ENCODE measurements at places on chromosomes 1 and 21.

DNA sequence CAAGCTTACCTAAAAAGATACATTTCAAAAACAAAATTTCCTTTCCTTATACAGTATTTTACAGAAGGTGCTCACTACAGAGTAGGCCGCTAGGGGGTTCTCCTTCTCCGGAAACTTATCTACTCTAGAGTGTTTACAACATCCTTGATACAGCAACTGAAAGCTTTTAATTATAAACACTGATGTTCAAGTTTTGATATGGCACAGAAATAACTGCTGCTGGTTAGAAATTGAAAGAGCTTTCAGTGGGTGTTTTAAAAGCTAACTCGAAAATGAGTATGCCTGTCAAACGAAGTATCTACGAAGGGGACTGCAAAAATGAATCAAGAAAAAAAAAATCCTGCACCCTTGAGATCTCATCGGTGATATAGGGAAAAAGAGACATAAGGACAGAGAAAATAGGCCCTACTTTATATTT, 1.0 kb downstream of the YOD1 start:
- DNase-seq = peak; percentile 43

DNA sequence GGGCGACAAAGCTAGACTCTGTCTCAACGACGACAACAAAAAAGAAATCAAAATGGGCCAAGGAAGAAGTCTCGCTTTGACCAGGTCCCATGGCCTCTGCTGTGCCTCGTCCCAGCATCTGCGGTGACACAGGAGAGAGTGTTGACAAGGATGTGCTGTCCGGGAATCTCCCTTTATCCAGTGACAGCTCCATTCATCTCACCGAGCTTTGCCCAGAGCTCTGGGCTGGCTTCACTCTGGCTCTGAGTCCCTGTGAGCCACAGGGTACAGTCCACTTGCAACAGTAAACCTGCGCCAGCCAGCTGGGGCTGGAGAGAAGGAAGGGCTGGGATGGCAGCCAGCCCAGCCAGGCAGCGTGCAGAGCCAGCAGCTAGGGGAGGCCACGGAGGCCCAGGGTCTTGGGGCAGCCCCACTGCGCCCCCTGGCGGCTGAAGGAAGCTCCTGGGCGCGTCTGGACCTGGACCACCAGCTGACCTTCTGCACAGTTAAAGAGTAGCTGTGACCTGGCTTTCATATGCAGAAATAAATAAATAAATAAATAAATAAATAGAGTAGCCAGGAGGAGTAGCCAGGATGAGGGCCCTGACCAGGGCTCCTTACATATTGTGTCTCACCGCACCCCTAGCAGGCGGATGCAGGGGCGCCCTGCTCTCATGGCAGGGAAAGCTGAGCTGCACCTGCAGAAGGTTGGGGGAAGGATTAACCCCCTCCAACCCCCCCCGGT, 29.7 kb downstream of the ENO1 start:
- peak; percentile 96 for DNase-seq

GRCh38 chr1:41242342-41243078, 404 bp upstream of the SCMH1 start:
- DNase-seq = no peak

DNA sequence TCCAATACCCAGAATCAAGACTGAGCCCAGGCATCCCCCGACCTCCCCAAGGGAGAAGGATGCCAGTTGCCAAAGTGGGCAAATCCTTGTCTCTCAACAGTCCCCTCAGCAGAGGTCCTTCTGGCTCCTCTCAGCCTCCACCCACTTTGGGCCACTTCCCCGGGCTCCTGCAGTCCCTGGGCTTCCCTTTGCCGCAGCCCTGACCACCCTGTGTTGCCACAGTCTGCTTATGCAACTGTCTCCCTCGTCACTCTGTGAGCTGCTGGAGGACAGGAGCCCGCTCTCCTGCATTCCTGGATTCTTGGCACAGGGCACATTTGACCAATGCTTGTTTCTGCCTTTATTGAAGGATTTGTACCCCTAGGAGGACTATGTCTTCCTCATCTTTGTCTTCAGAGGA, 2.9 kb upstream of the LRP8 start:
- DNase-seq = no peak

DNA sequence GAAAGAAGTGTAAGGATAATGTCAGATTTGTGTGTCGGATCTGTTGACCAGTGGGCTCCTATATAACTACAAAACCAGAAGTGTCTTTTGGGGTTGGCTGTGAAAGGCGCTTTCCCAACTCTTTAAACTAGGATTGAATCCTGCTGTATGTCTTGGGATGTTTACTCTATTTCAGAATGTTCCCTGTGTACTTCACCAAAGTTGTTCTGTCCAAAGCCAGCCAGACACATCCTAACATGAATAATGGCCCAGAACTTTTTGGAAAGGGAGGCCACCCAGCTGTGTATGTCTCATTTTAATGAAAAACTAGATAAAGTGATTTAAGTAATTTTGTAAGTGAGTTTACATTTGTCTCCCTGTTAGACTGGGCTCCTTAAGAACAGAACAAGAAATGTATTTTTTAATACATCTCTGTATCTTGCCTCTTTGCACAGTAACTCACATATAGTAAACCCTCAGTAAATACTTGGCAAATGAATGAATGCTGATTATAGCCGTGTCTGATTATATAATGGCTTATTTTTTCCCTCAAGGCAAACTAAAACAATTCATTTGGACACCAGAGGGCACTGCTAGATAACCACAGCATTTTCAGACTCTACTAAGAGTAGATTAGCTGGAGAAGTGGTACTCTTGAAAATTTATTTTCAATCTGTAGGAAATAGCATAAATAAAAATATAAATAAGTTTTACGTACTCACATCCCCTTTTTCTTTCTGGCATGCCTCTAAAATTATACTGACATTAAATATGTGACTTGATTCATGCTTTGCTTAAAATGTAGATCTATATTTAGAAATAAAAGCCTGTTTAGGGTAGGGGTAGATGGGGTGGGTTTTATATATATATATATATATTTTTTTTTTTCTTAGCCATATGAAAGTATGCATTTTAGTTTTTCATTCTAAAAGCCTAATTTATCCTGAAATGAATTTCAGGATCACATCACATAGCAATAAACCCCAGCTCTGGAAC, 23.8 kb downstream of the TSEN15 start:
- DNase-seq = peak; percentile 64

GRCh38 chr1:117396074-117396473, 28.8 kb downstream of the MAN1A2 start:
- no peak for DNase-seq

DNA sequence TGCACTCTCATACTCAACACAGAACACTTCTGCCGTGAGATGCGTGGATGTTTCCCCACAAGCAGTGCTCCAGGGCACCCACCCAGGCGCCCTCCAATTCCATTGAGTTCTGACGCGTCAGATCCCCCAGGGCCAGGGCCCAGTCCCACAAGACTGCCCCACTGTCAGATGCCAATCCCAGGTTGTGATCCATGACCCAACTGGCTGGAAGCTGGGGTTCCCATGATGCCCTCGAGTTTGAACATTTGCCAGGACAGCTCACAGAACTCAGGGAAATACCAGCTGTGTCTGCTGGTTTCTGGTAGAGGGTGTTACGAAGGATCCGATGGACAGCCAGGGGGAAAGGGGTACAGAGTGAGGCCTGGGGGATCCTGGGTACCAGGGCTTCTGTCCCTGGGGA, 58.4 kb downstream of the AGPAT3 start:
- DNase-seq = peak; percentile 37

DNA sequence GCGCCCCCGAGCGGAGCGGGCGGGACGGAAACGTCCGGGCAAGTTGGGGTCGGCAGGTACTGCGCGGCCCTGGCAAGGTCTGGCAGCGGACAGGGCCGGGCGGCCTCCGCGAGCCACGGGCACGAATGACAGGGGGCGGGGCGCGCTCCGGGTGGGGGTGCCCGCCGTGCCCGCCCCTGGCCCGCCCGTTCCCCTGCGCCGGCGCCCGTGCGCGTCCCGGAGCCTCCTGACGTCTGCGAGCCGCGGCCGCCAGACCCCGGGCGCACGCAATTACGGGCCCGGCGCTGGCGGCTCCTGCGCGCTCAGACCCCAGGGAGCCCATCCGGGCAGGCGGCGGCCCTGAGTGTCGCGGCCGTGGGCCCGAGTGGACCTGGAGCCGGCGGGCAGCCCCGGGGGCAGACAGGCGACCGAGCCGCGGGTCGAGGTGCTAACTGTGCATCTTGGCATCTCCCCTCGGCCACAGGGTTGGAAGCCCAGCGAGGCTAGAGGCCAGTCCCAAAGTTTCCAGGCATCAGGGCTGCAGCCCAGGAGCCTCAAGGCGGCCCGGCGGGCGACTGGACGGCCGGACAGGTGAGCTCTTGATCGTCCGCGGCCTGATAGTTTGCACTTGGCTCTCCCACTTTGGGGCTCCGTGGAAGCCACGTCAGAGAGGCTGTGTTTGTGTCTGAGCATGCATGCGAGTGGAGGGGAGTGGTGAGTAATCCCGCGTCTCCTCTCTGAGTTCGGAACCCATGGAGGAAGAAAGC, 918 bp downstream of the MIB2 start:
- DNase-seq = peak; percentile 89

DNA sequence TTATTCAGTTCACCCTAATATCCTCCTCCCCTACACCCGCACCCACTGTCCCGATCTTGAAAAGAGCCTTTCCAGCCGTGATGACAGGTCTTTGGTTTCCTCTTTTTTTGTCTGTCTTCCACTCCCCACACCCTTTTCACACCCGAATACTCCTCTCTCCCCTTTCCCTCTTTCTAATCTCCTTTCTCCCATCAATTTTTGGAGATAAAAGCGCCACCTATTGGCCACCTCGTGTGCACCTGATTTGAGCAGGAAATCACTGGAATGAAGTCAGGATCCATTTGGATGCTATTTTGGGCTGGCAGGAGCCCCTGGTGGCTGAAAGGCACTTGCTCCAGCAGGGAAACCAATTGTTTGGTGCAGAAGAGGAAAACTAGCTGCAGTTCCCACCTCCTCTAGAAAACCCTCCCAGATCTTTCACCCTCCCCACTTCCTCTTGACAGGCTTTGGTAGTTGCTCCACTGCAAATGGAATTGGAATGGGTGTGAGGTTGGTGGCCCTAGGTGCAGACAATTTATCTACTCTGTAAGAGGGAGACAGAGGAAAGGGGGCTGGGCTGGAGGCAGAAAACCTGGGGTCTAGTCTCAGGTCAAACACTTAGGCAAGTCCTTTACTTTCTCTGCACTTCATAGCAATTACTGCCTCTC, 8.4 kb downstream of the FOXE3 start:
- peak; percentile 76 for DNase-seq

DNA sequence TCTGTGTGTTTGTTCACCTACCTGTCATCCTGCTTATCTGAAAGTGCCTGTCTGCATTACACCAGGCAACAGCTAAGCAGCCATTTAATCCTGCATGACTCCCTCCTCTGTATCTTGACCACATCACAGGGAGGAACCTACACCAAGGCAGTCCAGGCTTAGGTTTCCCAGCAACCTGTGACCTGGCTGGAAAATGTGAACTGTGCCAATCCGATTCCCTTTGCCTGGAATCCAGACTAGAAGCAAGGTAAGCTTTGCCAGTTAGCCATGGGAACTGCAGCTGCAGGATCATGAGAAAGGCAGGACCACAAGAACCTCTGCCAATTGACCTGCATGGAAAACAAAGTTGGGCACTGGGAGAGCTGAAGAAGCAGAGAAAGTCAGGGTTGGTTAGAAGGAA, 6.3 kb upstream of the ATP1B1 start:
- DNase-seq = no peak

DNA sequence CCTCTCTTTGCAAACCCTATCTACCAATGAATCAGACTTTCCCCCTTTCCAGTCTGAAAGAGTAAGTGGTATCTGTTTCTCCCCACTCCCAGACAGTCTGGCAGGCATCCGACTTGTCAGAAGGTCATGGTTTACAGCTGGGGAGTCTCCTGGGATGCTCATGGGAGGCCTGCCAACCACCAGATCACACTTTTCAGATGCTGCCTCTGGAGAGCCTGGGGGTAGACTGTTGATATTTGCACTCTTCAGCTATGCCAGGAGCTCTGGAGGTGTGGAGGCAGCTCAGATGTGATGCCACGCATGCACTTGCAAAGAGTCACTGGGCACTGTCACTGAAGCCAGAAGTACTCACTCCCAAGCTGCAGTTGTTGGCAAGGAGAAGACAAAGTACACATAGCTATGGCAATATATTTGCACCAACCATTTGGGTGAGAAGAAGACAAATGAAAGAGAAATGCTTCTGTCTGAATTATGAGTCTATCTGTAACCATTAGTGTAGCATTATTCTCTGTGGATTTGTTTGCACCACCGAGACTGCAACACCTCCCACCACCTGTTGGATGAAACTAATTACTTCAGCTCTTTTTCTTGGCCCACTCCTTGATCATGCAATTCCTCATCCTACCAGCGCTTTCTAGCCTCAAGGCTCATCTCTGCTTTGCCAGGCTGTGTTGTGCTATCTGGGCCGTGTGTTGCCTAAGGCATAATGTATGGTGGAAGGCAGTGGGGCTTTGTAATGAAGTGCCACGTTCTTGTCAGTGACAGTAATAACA, 133.0 kb upstream of the SPAG17 start:
- no peak for DNase-seq

GRCh38 chr1:149844101-149844500, 55.3 kb upstream of the BOLA1 start:
- peak; percentile 10 for DNase-seq

DNA sequence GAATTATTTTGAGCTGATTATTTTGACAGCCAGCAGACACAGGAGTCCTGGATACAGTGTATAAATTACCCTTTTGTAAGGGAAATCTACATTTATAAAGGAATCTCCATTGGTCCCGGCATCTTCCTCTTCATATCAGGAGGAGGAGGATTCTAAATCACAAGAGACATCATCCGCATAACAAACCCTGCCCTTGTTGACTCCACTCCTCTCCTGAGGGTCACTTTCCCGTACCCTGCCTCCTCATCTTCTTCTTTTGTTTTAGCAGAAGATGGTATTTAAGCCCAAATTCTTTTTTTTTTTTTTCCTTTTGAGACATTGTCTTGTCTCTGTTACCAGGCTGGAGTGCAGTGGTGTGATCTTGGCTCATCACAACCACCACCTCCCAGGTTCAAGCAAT, 14.6 kb upstream of the PKNOX1 start:
- DNase-seq = no peak

DNA sequence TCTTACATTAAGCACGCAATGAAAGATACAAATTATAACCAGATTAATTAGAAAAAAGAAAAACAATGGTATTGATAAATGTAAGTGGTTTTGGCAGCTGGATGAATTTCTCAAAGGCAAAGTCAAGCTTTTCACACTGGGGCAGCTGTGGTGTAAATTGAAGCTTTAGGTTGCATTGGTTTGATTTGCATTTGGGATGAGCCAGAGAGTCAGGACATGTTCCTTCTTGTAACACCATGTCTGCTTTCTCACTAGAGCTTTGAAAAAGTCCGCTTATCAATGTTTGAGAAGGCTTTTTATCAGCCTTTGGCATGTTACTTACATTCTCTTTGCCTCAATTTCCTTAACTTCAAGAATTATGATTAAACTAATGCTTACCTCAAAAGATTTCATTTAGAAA, 173.9 kb downstream of the GPATCH2 start:
- no peak for DNase-seq

Measured in AG20443 (cell line).